ENCODE measurements at places on chromosomes 7 and 10.
A peak's percentile ranks its signal among the peaks of the same experiment; 100 is the strongest.

DNA sequence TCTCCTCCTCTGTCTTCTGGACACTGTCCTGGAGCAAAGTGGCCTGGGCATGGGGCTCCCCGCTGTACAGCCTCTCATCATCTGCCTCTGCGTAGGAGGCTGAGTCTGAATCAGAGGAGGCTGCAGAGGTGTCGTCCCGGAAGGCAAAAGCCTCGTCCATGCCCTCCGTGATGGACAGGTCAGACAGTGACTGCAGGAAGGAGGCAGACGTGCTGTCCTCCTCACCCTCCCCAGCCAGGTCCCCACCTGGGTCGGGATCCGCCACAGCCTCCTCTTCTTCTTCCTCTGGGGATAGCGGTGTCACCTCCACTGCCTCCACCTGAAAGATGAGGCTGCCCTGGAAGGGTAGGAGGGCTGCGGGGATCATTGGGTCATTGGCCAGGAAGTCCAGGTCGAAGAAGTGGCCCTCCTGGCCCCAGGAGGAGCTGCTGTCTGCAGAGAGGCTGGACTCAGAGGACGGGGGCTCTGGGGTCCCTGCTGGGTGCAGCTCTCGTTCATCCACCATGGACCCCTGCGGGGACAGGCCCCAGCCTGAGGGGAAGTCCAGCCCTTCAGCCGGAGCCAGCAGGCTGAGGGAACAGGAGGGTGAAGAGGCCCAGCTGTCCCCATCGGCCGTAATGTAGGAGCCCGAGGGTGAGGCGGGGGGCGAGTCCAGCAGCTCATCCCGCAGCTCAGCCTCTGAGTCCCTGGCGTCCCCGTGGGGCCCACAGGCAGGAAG lies 3.7 kb downstream of the NACAD start:
- DNase-seq: no peak

DNA sequence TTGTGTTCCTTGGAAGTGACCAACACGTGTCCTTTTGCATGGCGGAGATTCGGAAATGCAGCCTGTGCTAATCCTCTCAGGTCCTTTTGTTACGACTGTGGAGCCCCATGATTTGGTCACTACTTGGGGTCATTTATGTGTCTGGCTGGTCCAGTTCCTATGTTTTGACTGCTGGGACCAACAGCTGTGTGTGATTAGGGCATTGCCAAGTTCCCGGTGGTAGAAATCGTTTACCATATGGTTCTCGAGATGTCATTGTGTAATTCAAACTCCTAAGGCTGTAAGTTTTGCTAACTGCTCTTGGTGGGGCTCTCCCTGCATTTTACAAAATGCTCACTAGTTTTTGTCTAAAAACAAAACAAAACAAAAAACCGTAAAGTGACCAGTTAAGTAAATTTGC lies 62.0 kb downstream of the CCNY start:
- no peak for DNase-seq

- no peak for DNase-seq
These were observed 6.4 kb downstream of the NOBOX start for GRCh38 chr7:144397086-144397485.

GRCh38 chr7:153832160-153832559 lies 220.0 kb upstream of the DPP6 start:
- no peak for DNase-seq

DNA sequence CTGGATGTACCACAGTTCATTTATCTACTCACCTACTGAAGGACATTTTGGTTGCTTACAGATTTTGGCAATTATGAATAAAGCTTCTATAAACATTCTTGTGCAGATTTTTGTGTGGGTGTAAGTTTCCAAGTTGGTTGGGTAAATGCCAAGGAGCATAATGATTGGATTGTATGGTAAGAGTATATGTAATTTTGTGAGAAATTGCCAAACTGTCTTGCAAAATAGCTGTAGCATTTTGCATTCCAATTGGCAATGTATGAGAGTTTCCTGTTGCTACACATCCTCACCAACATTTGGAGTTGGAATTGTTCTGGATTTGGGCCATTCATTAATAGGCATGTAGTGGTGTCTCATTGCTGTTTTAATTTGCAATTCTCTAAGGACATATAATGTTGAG lies 33.9 kb upstream of the HYAL4 start:
- DNase-seq: no peak

- peak; percentile 79 for DNase-seq
These were observed 67.9 kb upstream of the PDZD8 start for GRCh38 chr10:117442944-117443685.

DNA sequence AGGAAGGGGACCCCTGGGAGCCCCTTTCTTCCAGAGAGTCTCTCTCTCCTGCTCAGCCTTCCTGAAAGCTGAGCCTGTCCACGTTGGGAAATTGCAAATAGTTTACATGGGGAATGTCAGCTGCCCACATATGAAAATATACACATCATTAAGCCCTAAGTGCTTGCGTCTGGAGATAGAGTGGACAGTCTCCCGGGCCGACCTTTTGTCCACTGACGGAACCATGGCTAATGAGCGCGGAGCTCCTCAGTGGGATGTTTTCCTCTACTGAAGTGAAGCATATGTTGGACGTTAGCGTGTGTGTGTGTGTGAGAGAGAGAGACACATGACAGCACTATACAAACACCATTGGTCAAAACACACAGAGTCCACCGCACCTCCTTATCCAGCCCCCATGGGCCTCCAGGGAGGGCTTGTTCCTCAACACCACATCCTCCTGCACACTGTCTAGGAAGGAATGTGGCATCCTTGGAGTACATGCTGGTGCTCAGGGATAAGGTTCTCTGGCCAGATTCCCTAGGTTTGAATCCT lies 128.4 kb downstream of the RGS10 start:
- DNase-seq: no peak

DNA sequence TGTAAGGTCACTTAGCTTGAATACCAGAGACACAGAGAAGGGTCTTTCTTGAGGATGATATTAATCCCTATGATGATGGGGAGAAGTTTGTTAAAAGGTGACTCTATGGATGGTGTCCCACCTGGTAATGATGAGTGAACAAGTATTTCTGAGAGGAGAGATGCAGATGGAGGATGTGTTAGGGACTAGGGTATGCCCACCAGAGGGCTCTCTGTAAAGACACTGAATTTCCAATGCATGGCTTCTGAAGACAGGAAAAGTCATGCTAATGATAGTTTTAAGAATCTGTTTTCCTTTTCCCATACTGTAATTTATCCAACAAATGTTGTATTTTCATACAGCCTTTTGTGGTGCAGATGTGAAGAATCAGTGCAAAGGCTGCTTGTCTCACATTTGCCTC lies 1250.9 kb upstream of the CELF2 start:
- DNase-seq: no peak

DNA sequence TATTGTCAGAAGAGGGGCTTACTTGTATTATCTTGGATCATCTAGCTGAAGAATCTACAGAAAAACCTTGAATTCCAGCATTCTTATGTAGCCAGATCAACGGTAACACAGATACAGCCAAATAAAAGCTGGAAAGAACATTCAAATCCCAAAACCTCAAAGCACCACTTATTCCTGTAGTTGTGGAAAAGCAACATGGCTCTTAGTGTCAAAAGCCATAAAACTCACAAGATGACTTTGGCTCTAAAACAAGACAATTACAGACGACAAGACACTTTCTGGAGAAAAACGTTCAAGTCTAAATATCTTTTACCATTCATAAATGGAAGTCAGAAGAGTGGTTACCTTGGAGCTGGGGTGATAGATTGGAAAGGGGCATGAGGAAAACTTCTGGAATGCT lies 173.0 kb downstream of the HERPUD2 start:
- DNase-seq: no peak

GRCh38 chr10:124262234-124262865 lies 156.4 kb downstream of the OAT start:
- DNase-seq: peak; percentile 33

DNA sequence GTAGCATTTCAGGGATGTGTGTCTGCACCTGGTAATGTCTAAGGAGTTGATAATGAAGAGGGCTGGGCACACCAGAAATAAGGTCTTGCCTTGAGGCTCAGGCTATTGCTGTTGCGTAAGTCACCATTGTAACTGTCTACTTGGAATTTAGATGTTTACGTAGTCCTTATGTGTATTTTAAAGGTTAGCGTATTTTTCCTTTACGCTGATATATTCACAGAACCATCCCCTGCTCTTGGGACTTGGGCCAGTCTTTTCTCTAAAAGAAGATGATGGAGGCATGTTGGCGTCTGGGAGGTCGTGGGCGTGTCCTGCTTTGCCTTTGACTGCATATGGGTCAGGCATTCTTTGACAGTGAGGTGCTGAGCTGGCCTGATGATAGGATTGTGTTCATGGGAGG lies 14.7 kb downstream of the WDR37 start:
- no peak for DNase-seq

DNA sequence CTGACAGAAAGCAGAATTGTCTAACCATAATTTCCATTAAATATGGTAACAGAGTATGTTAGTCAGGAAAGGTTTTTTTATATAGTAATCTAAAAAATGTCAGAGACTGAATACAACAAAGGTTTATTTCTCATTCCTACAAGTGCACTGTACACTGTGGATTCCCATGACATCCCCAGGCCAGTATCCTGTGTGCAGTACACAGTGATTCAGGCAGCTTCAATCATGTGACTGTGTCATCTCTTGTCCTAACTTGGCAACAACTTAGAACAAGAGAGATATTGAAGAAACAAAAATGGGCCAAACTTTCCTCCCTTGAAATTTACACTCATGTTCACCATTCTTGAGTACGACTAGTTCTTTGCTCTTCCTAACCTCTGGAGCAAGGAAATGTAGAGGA lies 189.8 kb upstream of the SEMA3A start:
- no peak for DNase-seq

- no peak for DNase-seq
These were observed 32.2 kb upstream of the PPP1R9A start for GRCh38 chr7:94875201-94875600.

DNA sequence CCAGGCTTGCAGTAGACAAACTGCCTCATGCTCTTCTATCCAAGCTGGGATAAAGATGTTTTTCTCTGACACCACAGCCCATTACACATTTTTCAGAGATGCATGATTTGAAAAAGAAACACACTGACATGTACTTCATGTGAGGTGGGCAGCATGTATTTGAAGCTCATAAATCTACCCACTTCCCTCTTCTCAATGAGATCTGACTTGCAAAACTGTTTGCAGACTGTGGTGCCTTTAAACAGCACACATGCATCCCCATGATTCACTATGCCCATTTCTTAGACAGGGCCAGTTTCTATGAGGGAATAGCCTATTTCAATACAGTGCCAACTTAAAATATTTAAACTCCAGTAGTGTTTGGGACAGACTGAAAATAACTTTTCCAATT lies 109.8 kb downstream of the GLI3 start:
- no peak for DNase-seq
